ENCODE measurements at places on chromosomes 12 and 14.

DNA sequence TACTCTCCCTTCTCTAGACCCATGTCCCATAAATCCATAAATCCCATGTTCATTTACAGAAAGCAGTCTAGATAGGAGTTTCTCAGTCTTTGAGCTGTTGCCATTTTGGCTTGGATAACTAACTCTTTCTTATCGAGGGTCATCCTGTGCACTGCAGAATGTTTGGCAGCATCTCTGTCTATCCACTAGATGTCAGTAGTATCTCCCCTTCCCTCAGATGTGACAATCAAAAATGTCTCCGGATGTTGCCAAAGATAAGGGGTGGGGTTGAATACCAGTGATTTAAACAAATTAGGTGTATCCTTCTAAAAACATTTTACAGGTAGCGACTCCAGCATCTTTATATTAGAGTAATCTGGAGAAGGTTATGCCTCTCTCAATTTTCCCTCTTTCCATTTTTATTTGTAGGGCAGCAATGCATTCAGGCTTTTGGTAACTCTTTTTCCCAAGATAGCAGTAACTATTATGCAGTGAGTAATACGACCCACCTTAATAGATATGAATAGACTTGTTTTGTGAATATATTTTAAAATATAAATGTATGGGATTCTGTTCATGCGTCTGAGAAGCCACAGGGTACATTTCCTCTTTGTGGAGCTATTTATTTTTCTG is 100.7 kb downstream of the LRRK2 start:
- DNase-seq: no peak

- no peak for DNase-seq
Observed at GRCh38 chr14:61388173-61388975, 67.0 kb downstream of the PRKCH start.

DNA sequence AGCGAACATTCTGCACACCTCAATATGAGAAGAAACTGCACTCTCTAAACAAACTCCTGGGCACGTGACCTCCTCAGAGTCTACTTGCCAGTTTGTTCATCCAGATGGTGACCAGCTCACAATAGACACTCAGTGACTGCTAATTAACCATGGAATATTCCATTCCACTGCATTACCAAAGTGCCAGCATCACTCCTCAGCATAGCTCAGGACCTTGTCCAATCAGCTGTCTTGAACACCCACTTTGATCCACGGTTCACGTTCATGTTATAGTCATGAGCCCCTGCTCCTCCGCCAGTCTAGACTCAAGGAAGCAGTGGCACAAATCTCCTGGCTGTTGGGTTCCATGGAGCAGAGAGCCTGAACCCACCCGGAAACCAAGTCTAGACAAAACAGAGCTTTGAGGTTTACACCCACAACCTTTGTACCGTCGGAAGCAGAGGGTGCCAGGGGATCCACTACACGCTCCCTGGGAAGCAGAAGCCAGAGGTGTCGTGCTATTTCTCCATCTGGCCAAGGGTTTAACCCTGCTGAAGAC is 285.3 kb downstream of the ZFP36L1 start:
- DNase-seq: no peak

GRCh38 chr14:76904100-76904739 is 78.0 kb downstream of the LRRC74A start:
- no peak for DNase-seq

GRCh38 chr12:3173008-3173553 is 95.9 kb downstream of the TSPAN9 start:
- DNase-seq: no peak

Data from right kidney (tissue), 9 donors.